Suprapubic skin (tissue), 4 donors: ENCODE measurements at places on chromosomes 16 and 17.

GRCh38 chr17:33534087-33534486 lies 241.0 kb upstream of the ASIC2 start:
- no peak for DNase-seq
- H3K4me1 ChIP-seq, result no peaks in the 10 kb centered on the region
- H3K27me3 ChIP-seq, result no peaks in the 10 kb centered on the region
- no peaks in the 10 kb centered on the region for H3K36me3 ChIP-seq
- no peak overlapping the region for H3K27ac ChIP-seq

DNA sequence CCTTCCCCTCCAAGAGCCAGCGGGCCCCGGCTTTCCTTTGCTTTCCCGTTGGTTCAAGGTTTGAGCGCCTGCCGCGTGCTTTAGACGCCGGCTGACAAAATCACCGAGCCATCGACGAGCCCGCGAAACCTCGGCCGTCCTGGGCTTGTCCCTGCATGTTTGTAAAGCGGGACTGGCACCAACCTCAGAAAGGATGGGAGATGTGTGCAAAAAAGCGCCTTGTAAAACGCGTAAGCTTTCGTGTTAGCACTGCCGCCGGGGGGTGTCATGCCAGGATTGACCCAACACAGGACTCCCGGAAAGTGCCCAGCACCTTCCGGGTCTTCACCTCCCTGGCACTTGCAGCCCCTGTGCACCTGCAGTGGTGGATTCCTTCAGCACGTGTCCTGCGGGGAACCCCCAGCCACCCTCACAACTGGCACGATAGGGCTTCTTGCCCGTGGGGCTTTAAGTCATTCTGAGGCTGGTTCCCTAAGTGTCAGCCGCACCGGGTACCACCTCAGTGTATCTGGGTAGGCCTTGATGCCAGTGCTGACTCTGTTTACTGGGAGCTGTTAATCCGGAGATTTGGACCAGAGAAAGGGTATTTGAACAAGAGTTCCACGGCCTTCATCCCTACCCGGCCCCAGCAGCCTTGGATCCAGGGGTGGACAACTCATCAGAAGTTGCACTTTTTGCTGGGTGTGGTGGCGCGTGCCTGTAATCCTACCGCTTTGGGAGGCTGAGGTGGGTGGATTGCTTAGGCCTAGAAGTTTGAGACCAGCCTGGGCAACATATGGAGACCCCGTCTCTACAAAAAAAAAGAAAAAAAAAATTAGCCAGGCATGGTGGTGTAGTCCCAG lies 817 bp downstream of the NDUFAF8 start:
- peaks cover 45% of the 10 kb centered on the region for H3K4me1 ChIP-seq
- H3K4me3 ChIP-seq, result peak overlapping the region; percentile 90
- DNase-seq, result no peak
- peak overlapping the region; percentile 82 for H3K27ac ChIP-seq

DNA sequence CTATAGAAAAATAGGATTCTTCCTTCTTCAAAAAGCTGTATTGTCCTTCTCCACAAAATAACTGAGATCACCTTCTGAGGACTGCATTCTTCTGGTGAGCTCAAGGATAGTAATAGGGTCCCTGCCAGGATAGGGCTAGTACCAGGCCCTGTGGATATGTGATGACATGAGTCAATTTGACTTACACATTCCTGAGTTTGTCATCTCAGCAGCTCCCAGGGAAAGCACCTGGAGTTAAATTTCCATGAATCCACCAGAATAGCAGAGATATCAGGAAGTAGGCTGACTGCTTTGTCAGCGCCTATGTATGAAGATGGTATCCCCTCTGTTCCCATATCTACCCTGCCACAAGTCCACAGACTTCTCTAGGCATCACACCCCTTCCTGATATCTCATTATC lies 225.8 kb downstream of the PMP22 start:
- DNase-seq, result no peak
- no peak overlapping the region for H3K4me3 ChIP-seq
- H3K27ac ChIP-seq, result no peak overlapping the region
- H3K4me1 ChIP-seq, result peaks cover 16% of the 10 kb centered on the region
- H3K36me3 ChIP-seq, result no peaks in the 10 kb centered on the region
- H3K27me3 ChIP-seq, result peaks cover 5% of the 10 kb centered on the region

- no peak overlapping the region for H3K27ac ChIP-seq
- DNase-seq, result no peak
- peaks cover 8% of the 10 kb centered on the region for H3K27me3 ChIP-seq
- peaks cover 5% of the 10 kb centered on the region for H3K4me1 ChIP-seq
Observed at GRCh38 chr17:73600103-73600871, 44.0 kb downstream of the SDK2 start.

- H3K4me1 ChIP-seq, result no peaks in the 10 kb centered on the region
- H3K36me3 ChIP-seq, result no peaks in the 10 kb centered on the region
- H3K4me3 ChIP-seq, result no peak overlapping the region
- DNase-seq, result no peak
- H3K27ac ChIP-seq, result no peak overlapping the region
- H3K27me3 ChIP-seq, result peaks cover 72% of the 10 kb centered on the region
Observed at GRCh38 chr17:48954300-48954755, 9.7 kb upstream of the SNF8 start.

- H3K27ac ChIP-seq, result peak overlapping the region; percentile 77
- H3K4me3 ChIP-seq, result no peak overlapping the region
- H3K36me3 ChIP-seq, result no peaks in the 10 kb centered on the region
Observed at GRCh38 chr17:77425791-77426641, 285.2 kb downstream of the SEC14L1 start.
